ENCODE measurements at places on chromosomes 1 and 21. TPM values are rescaled to one million over a fixed set of nuclear protein-coding genes. Genes with fewer than 3 reads are reported as not detected.

The MYBPH gene
- 0.29 TPM for total RNA-seq

The FCRL3 gene
- not detected for total RNA-seq

The BMP8B gene
- total RNA-seq: 0.29 TPM

The RHOU gene
- total RNA-seq: 0.72 TPM

The UBE2U gene
- not detected for total RNA-seq

The FAM43B gene
- total RNA-seq: under 0.01 TPM

The TGFB2 gene
- 12.7 TPM for total RNA-seq

The SORT1 gene
- 45.1 TPM for total RNA-seq

The HAO2 gene
- not detected for total RNA-seq

The TIE1 gene
- total RNA-seq: not detected

The TRIM63 gene
- total RNA-seq: under 0.01 TPM

The FCER1G gene
- total RNA-seq: 0.29 TPM

The ADCY10 gene
- total RNA-seq: 0.36 TPM

The ANKRD65 gene
- 1.2 TPM for total RNA-seq

The GNAT2 gene
- 0.29 TPM for total RNA-seq

The MTMR11 gene
- 13.3 TPM for total RNA-seq

The FCAMR gene
- not detected for total RNA-seq

The VTCN1 gene
- not detected for total RNA-seq

The HSD3B2 gene
- not detected for total RNA-seq

The ZBTB7B gene
- 23.5 TPM for total RNA-seq

The CDK18 gene
- total RNA-seq: 0.72 TPM

The NGF gene
- 3.8 TPM for total RNA-seq

The ZSWIM5 gene
- total RNA-seq: 0.36 TPM

The AGMAT gene
- 2.2 TPM for total RNA-seq

The LENEP gene
- 0.88 TPM for total RNA-seq

The OXCT2 gene
- 1.1 TPM for total RNA-seq

The RNU1-2 gene
- total RNA-seq: under 0.01 TPM

The OR6K6 gene
- total RNA-seq: not detected

The BARHL2 gene
- not detected for total RNA-seq

The RNF11 gene
- 199 TPM for total RNA-seq

The ETS2 gene
- total RNA-seq: 2.7 TPM

The CFHR1 gene
- not detected for total RNA-seq
